ENCODE measurements at places on chromosomes 4 and X.
A peak's percentile ranks its signal among the peaks of the same experiment; 100 is the strongest.

- DNase-seq = no peak
Measured at GRCh38 chr4:173591760-173592159, 61.7 kb upstream of the HAND2 start.

GRCh38 chr4:108492816-108493595 is 127.4 kb upstream of the RPL34 start:
- no peak for DNase-seq

GRCh38 chrX:48598614-48599013 is 1.3 kb downstream of the WDR13 start:
- no peak for DNase-seq

- no peak for DNase-seq
Measured at GRCh38 chr4:87651941-87652340, 1.9 kb downstream of the DMP1 start.

DNA sequence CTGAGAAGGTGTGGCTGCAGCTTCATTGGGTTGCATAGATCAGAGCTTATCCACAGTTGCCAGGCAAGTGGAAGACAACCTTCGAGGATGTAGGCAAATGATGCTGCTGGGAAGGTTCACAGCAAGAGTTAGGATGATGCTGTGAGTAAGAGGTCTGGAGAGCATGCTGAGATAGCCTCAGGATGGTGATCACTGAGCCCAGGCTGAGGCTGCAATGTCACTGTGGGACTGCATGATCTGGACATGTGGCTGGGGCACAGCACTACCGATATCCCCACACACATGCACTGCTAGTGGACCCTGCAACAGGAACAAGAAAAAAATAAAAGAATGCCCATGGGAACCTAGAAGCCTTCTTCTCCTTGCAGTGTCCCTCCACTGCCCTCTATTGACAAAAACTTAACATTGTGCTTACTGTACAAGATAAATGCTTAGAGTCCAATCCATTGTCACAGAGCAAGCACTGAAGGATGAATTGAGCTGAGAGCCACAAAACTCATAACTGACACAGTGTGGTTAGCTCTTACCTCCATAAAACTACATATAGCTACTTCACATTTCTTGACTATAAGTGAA is 105.6 kb downstream of the CNKSR2 start:
- DNase-seq = no peak

GRCh38 chrX:65985922-65986588 is 53.8 kb downstream of the VSIG4 start:
- peak; percentile 13 for DNase-seq
